Stimulated activated CD4-positive, alpha-beta T cell treated with anti-CD3 and anti-CD28 coated beads, Interleukin-15, amount 100 ng/mL, for 1 hour (primary cell): ENCODE measurements at places on chromosomes 13 and 19.

GRCh38 chr19:44002212-44002565, 568 bp upstream of the ZNF230 start:
- DNase-seq, result no peak

GRCh38 chr19:3368441-3368795, 2.0 kb downstream of the NFIC start:
- DNase-seq, result no peak

GRCh38 chr19:40802300-40803169, 3.5 kb downstream of the EGLN2 start:
- no peak for DNase-seq

DNA sequence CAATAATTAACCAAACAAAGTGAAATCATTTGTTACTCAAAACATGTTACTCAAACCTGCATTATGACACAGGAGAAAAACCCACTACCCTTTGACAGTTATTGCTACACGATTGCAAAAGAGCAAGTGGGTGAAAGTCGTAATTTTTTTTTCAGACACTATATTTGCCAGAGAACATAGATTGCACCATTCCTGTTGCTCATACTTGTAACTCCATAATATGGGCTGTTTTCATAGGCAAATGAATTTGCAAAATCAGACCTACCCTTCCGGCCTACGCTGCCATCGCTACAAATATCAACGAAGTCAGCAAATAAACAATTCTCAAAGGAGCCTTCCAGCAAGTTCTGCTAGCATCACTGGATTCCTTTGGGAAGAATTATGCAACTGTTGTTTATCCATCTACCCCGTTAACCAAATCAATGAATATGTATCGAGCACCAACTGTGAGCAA, 396.5 kb downstream of the IRS2 start:
- no peak for DNase-seq

GRCh38 chr13:98858191-98858590, 105.7 kb upstream of the SLC15A1 start:
- no peak for DNase-seq

DNA sequence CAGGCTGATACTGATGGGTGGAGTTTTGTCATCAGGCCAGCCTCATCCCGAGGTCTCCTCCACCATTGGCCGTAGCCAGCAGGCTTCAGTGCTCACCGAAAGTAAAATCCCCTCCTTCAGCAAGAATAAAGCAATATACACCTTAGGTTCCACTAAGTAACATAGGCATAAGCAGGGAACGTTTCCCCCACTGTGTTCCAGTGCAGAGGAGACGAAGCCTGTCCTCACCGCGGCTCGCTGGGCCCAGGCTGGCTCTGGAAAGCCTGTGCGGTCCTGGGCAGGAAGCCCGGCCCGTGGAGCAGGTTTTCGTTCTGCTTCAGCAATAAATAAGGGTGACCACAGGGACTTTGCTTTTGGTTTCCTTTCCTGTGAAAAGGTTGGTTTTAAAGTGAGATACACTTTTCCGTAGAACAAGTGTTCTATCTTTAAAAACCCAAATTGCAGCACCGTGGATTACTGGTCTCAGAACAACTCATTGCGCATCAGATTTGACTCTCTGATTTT, 16.3 kb upstream of the TEX29 start:
- DNase-seq, result no peak

DNA sequence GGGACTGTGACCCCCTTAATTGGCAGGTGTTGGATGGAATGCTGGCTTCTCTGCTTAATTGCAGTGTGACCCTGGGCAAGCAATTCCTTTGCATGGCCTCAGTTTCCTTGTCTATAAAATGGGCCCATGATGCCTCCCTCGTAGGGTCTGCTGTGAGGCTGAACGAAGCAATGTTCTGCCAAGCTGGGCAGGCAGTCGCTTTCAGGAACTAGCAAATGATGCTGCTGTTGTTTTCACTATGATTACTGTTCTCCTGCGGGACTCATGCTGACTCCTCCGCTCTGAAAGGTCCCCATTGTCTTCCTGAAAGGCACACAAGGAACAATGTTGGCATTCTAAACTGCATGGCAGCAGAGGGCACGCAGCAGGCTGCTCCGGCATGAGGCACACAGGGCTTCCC, 6.8 kb downstream of the BICRA start:
- no peak for DNase-seq

- no peak for DNase-seq
Measured at GRCh38 chr13:107459430-107459829, 755.9 kb downstream of the LIG4 start.

- no peak for DNase-seq
Measured at GRCh38 chr13:94966422-94966955, 254.1 kb upstream of the SOX21 start.

DNA sequence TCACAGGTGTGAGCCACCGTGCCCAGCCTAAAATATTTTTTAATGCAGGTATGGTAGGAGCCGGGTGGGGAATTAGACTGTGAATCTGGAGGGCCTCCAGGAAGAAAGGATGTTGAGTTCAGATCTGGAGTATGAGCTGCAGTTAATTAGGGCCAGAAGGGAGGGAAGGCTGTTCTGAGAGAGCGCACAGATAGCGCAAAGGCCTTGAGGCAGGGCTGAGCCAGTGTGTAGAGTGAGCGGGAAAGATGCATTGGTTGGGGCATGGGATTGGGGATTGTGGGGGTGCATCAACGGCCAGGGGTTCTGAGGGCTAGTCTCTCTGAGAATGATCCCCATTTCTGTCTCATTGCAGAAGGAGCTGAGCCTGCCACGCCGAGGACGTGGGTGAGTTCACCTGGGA, 9.7 kb downstream of the MAST3 start:
- no peak for DNase-seq

- DNase-seq, result no peak
Measured at GRCh38 chr19:49767967-49768581, 1.3 kb downstream of the AP2A1 start.

DNA sequence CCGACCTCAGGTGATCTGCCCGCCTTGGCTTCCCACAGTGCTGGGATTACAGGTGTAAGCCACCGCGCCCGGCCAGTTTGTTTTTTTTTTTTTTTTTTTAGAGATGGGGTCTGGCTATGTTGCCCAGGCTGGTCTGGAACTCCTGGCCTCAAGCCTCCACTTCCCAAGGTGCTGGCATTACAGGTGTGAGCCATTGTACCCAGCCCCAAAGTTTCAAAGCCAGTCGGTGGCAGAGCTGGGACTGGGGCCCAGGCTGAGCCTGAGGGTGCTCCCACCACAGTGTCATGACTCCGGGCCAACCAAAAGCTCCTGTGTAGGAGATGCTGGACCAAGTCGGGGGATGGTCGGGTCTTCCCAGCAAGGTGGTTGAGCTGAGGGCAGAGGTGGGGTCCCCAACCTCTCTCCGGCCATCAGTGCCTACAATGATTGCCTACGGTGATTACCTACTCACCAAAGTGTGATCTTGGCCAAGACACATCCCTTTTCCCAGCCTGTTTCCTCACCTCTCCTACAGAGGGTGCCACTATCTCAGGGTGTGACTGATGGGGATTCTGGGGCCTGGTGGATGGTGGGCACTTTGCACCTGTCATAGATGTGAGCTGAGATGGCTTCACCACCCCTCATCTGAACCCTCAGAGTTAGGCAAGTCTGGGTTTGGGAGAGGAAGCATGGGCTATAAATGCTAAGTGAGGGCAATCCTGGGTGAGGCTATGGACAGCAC, 5.9 kb upstream of the SAMD1 start:
- no peak for DNase-seq

DNA sequence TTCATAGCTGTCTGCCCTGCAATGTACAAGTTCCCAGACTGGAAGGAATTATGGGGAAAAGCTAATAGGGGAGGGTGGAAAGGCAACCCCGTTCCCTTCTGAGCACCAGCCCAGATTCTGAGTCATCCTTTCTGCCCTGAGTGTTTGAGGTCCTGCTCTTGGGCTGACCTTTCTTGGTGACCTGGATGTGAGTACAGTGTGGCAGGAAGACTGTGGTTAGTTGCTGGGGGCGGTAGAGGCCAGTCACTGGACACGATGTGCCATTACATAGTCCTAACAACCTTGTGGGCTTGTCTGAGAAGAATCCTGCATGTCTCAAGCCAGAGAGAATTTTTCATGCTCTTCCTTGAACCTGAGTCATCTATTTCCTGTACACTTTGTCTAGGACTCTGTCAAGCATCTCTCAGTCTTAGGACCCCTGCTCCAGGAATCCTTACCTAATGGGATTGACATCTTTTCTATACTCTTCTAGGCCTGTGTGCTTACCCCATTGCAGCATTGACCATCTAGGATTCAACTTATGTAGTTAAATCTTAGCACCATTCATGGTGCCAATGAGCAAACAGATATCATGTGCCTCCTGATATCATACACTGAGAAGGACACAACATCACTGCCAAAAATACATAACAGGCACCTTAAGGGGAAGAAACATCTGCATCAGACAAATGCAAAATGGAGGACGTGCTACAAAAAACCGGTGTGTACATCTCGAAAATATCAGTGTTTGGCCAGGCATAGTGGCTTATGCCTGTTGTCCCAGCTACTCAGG, 8.1 kb upstream of the ANGPTL4 start:
- no peak for DNase-seq

- DNase-seq, result no peak
Measured at GRCh38 chr13:21583478-21583877, 20.5 kb downstream of the MICU2 start.
